Caudate nucleus (tissue), 63 donors: ENCODE measurements at places on chromosomes 2 and 18.

- DNase-seq, result peak; percentile 2
These were observed 436.2 kb downstream of the SUCLG1 start for GRCh38 chr2:84022810-84023431.

- DNase-seq, result no peak
These were observed 19.7 kb upstream of the ASNSD1 start for GRCh38 chr2:189641590-189641989.

GRCh38 chr2:191560411-191560980 is 117.4 kb upstream of the NABP1 start:
- no peak for DNase-seq

GRCh38 chr2:60976875-60977561 is 40.5 kb upstream of the PEX13 start:
- DNase-seq, result no peak

DNA sequence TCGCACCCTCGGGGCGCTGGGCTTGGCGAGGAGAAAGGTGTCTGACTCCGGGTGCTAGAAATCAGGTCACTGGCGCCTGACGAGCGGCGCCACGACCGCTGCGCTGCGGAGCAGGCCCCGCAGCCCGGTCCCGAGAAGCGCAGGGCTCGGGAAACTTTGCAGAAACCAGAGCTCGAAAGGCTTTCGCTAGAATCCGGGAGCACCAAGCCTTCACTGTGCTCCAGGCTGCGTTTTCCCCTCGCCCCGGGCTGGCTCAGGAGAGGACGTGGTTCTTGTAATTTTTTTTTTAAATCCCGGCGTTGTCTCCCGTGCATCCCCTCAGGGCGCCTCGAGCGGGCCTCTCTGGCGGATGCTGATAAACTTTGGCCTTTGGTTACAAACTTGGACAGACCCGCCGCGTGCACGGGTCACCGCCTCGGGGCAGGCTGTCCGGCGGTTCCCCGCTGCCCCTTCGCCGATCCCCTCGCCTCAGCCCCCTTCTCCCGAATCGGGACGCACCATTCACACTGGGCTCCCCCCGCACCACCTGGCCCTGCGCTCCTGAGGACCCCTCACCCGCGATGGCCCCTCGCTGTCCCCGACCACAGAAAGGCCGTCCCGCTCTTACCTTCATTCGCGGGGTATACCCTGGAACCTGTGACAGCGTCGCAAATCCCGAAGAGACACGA is 419 bp downstream of the EPHA4 start:
- DNase-seq, result no peak

GRCh38 chr2:12709207-12709522 is 7.6 kb upstream of the TRIB2 start:
- DNase-seq, result no peak

- no peak for DNase-seq
These were observed 94.0 kb downstream of the PLA2R1 start for GRCh38 chr2:159968279-159968900.

GRCh38 chr18:5630900-5631413 is 87.2 kb upstream of the EPB41L3 start:
- DNase-seq, result no peak

- no peak for DNase-seq
These were observed 1.5 kb downstream of the ARL5A start for GRCh38 chr2:151826737-151827157.

DNA sequence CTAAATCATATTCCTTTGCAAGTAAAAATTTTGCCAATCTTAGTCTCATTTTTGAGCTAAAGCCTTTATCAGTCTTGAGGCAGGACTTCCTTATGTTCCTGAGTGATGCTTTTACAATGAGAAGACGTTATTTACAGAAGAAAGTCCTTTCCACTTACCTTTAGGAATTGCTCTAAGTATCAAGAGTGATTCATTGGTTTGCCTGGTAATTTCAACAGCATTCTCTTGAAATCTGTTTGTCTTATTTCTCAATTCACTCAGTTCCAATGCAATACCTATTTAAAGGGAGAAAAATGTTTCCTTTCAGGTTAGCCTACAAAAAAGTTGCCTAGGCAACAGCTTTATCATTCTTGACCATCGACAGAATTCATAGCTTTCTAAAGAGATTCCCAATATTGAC is 137.2 kb downstream of the LAMA1 start:
- no peak for DNase-seq

- DNase-seq, result no peak
These were observed 2159.1 kb upstream of the CELF4 start for GRCh38 chr18:39724652-39725051.

DNA sequence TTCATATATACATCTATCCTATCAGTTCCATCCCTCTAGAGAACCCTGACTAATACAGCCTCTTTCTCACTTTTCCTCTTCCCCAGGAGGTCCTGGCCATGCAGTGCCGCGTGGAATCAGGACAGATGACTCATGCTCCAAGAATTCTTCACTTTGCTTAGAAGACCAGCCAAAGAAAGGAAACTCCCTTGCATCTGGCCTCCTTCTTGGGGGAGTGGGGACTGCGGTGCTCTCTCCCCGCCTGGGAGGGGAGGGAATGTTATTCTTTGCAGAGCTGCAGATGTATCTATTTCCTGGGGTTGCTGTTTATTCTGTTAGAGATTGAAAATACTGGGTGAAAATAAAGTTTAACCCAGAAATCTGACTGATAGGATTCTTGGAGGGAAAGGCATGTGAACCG is 111.5 kb upstream of the SH3BP4 start:
- no peak for DNase-seq

DNA sequence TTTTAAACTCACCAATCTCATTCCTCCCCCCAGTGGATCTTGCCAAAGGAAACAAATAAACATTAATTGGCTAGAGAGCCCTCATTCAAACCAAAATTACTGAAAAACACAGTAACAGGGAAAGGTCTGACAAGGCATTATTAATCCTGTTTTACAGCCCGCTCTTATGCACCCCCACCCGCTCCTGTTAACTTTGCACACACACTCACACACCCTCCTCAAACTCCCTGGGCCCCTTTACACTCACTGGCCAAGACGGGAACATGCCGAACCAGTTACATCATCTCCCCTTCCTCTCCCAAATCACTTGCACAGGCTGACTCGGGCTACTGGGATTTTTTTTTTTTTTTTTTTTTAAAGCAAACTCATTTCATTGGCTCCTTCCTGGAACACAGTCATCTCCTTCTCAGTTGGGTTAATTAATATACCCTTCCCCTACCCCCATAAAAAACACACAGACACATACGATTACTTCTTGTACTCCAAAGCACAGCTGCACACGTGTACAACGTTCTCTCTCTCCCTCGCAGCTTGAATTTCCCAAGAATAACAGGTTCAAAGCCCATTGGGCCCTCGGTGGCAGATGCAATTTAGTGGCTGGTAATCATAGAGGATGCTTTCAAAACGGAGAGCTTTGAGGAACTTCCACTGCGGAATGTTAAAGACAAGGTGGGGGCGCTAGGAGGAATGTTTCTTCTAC is 31.8 kb downstream of the KLF7 start:
- no peak for DNase-seq

DNA sequence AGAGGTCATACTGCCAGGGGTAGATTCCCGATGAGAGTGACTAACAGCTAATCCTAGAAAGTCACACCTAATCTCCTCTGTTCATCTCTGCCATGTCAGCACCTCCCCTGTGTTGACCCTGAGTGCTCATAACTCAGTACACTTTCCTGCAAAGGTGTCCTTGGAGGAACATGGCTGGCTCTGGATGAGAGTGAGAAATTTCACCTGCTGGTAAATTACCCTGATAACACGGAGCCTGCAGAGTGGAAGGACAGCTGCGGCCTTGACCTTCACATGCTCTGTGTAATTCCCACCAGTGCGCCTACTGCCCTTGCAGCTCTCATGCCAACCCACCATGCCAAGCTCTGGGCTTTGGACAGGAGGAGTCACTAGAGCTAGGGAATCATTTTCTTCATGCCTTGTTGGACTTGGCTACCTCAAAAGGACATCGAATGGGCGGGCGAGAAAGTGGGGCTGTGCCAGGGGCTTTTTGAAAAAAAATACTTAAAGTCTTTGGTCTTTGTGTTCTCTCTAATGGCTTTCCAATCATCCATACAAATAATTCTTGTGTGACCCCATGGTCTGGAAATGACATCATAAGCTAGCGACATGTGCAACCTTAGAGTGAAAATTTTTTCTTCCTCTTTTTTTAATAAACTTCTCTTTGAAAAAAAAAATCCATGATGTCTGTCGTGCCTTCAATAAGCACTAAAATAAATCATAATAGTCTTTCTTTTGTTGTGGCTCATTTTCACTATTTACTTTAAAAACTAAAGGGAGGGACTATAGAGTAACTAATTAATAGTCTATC is 319.9 kb downstream of the MYCN start:
- DNase-seq, result no peak

DNA sequence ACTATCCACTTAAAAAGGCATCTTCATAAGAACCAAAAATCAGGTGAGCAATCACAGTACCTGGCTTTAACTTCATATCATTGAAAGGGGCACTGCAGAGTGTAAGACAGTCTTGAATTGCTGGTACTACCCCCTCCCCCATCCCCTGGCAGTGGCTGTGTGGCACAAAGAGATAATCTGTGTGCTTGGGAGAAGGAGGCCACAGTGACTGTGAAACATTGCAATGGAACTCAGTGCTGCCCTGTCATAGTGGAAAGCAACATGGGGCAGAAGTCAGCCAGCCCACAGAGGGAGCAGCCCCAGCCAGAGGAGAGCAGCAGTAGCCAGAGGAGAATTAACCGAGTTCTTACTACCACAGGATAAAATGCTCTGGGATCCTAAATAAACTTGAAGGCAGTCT is 45.3 kb upstream of the UGP2 start:
- no peak for DNase-seq

DNA sequence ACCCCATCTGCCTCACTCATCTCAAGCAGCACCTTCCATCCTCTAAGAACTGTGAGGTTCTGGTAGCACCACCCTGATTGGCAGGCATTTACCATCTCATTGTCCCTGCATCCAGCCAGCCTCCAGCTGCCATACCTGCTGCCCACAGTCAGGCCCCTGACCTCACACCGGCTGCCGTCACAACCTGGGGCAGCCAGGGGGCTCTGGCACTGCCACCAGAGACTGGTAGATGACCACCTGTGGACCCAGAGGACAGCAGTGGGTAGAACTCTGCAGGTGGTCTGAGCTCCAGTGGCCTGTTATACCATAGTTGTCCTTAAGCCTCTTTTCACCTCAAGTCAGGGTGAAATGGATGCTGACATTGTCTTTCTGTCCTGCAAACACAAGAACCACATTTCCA is 69.4 kb downstream of the POLE4 start:
- DNase-seq, result no peak

DNA sequence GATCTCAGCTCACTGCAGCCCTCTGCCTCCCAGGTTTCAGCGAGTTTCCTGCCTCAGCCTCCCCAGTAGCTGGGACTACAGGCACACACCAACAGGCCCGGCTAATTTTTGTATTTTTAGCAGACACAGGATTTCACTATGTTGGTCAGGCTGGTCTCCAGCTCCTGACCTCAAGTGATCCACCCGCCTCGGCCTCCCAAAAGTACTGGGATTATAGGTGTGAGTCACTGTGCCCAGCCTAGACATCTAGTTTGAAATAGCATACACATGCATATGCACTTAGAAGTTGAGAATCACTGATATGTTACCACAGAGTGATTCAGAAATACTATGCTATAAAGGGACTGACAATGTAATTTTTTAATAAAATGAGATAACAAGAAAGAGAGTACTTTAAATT is 69.8 kb upstream of the CDKL4 start:
- no peak for DNase-seq

GRCh38 chr2:192146069-192147015 is 48.4 kb downstream of the TMEFF2 start:
- no peak for DNase-seq

DNA sequence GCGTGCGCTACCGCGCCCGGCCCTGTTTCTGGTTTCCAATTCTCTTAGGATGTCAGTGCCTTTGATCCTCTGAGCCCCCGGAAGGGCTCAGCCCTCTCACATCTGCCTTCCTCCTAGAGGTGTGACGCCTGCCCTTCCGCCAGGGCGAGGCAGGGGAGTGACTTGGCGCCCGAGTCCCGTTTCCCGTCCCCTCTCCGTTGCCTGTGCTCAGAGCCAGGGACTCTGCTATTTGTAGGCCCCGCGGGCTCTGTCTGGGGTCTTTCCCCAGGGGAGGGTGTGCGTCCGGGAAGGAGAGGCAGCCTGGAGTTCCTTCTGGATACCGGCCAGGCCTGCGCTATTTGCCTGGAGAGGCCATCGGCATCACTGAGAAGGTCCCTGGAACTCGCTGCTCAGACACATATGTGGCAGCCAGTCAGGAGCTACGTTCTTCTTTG is 103.7 kb upstream of the TAF1B start:
- DNase-seq, result no peak

DNA sequence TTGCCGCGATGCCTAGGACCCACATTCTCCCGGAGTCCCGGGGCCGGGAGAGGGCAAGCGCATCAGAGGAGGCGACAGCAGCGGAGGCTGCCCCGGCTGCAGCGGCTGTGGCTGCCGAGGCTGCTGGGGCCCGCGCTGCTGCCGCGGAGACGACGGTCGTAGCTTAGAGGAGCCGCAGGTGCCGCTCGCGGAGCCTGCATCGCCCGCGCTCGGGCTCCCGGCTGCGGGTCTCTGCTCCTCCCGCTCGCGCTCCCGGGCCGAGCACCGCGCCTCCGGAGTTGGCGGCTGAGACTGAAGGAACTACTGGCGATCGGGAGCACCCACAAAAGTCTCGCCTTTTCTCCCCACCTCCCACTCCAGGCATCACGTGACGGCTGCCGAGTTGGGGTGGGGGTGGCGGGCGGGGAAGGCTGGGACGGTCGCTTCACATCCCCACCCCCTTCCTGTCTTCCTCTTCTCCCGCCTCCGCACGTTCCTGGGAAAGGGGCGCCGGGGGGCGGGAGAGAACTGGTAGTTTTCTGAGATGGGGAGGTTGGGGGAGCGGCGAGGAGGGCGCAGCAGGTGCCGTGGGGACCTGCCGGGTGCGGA is at the start of gene LYPD1:
LYPD1 (minus strand) TSS at position 298 of the 588 bp plus-strand sequence; CDS start at position 25, 273 bp downstream.
- peak; percentile 61 for DNase-seq

- DNase-seq, result no peak
These were observed 46.9 kb upstream of the GREB1L start for GRCh38 chr18:21194871-21195771.

GRCh38 chr18:49651033-49651432 is 89.2 kb downstream of the LIPG start:
- DNase-seq, result no peak

- no peak for DNase-seq
These were observed 809.4 kb downstream of the TSN start for GRCh38 chr2:122564843-122565242.

- no peak for DNase-seq
These were observed 17.1 kb upstream of the THADA start for GRCh38 chr2:43612944-43613343.

GRCh38 chr2:33011373-33011772 is 64.6 kb downstream of the LTBP1 start:
- no peak for DNase-seq
